A549 treated with dexamethasone at 1 μM for 4 hours (cell line): ENCODE measurements at places on chromosomes 6 and 20. TPM values are rescaled to one million over a fixed set of nuclear protein-coding genes. Genes with fewer than 3 reads are reported as not detected.

SNAP91 gene
- 0.12 to 0.41 TPM (median 0.17 TPM) in 5 replicates for total RNA-seq

APOM gene
- total RNA-seq: 2.7 to 3.8 TPM (median 3.3 TPM) in 5 replicates

THEMIS gene
- not detected in 5 replicates for total RNA-seq

SLC25A27 gene
- 0.10 to 0.66 TPM (median 0.50 TPM) in 5 replicates for total RNA-seq

SOX18 gene
- total RNA-seq: 1.1 to 2.7 TPM (median 1.9 TPM) in 5 replicates

DLK2 gene
- 4.5 to 7.3 TPM (median 7.0 TPM) in 5 replicates for total RNA-seq

CEP250 gene
- 14.4 to 32.7 TPM (median 27.2 TPM) in 5 replicates for total RNA-seq

RNF39 gene
- 0.06 to 0.10 TPM in 2 of 5 replicates, not detected in the others for total RNA-seq

GUCA1A gene
- not detected in 5 replicates for total RNA-seq

C6orf132 gene
- 2.8 to 5.1 TPM (median 4.0 TPM) in 5 replicates for total RNA-seq

SYNE1 gene
- total RNA-seq: 14.4 to 20.4 TPM (median 16.9 TPM) in 5 replicates
